ENCODE measurements at places on chromosomes 5 and 9.

GRCh38 chr5:172713113-172713808 lies 57.7 kb downstream of the DUSP1 start:
- DNase-seq = peak; percentile 83
- no peak overlapping the region for H3K27ac ChIP-seq
- peaks cover 23% of the 10 kb centered on the region for H3K4me1 ChIP-seq
- no peaks in the 10 kb centered on the region for H3K27me3 ChIP-seq
- H3K36me3 ChIP-seq = no peaks in the 10 kb centered on the region

DNA sequence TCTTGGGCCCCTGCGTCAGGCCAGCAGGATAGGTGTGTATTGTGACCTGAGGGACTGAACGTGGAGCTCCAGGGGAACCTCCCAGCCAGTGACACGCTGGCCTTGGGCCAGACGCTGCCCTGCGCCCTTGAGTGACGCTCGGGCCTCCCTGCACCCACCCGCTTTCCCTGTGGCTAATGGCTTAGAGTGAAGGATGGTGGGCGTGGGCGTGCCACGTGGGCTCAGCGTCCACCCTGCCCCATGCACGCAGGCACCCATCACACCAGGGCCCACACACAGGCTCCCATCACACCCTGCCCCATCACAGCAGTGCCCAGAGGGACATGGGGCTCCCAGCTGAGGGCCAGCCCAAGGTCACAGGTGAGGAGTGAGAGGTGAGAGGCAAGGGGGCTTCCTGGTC lies 5.1 kb upstream of the FUT7 start:
- no peak overlapping the region for H3K4me3 ChIP-seq
- H3K4me1 ChIP-seq = no peaks in the 10 kb centered on the region
- no peak for DNase-seq
- H3K27me3 ChIP-seq = no peaks in the 10 kb centered on the region

DNA sequence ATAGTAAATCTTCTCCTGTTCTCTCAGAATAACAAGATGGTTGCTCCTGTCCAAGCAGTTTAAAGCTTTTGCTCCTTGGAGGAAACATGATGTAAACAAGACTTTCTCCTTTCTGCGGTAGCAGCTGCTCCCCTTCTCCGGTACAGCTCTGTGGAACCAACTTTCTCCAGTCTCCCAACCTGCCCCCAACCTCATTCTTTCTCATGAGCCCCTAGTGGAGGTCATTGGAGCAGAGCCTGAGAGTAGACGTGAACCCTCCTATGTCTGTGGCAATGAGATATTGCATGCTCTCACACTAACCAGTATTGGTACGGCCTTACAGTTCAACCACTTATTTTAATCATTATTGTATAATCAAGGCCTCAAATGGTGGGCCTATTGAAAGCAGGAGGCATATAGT lies 483.8 kb upstream of the CDH10 start:
- no peak overlapping the region for H3K4me3 ChIP-seq
- DNase-seq = no peak
- H3K36me3 ChIP-seq = no peaks in the 10 kb centered on the region
- no peak overlapping the region for H3K27ac ChIP-seq
- no peaks in the 10 kb centered on the region for H3K27me3 ChIP-seq

GRCh38 chr5:136040746-136041415 lies 12.1 kb downstream of the TGFBI start:
- H3K4me3 ChIP-seq = no peak overlapping the region
- no peak overlapping the region for H3K27ac ChIP-seq
- DNase-seq = no peak
- H3K36me3 ChIP-seq = no peaks in the 10 kb centered on the region
- peaks cover 4% of the 10 kb centered on the region for H3K4me1 ChIP-seq
- no peaks in the 10 kb centered on the region for H3K27me3 ChIP-seq

DNA sequence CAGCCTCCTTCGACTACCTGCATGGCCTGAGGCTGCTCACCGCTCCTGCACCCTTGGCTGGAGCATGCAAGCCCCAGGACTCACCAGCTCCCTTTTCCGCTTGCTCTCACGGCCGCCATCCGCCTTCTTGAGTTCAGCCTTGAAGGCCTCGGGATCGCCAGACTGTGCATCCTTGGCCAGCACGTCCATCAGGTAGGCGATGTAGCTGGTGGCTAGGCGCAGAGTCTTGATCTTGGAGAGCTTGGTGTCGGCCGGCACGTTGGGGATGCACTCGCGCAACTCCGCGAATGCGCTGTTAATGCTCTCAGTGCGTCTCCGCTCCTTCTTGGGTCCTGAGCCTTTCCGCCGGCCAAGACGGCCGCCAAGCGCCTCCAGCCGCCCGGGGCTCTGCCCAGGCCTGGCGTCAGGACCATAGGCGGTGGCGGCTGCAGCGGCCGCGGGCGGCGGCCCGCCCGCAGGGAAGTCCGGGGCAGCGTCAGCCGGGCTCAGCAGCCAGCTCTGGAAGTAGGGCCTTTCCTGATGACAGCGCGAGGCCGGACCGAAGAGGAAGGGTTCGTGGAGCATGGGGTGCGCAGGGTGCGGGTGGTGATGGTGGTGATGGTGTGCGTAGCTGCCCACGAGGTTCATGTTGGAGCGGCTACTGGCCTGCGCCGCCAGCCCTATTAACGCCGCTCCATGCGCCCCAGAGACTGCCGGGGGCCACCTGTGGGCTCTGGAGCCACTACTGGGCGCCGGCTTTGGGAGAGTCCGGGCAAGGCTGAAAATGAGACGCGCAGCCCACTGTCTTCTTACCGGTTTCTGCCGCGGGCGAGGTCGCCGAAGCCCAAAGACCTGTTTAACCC lies 424 bp downstream of the HAND1 start:
- peaks cover 86% of the 10 kb centered on the region for H3K27me3 ChIP-seq
- no peak overlapping the region for H3K27ac ChIP-seq
- peaks cover 22% of the 10 kb centered on the region for H3K4me1 ChIP-seq
- no peak for DNase-seq

All from kidney (tissue), 22 donors.